ENCODE measurements at places on chromosomes 3 and 15.

DNA sequence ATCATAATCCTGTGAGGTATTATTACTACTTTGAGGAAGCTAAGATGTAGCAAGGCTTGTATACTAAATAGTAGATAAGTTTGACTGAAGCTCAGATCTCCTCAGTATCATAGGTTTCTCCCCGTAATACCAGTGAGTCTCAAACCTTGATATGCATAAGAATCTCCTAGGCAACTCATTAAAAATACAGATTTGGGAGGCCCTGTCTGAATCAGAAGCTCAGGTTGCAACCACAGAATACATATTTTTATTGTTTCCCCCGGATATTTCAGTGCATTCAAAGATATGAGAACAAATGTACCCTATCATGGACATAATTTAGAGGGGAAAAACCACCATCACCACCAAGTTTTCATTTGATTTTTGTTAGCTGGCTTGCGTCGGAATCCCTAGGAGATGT is 242.1 kb upstream of the C2CD4B start:
- H3K4me1 ChIP-seq, result no peaks in the 10 kb centered on the region
- H3K4me3 ChIP-seq, result no peak overlapping the region
- no peak for DNase-seq

DNA sequence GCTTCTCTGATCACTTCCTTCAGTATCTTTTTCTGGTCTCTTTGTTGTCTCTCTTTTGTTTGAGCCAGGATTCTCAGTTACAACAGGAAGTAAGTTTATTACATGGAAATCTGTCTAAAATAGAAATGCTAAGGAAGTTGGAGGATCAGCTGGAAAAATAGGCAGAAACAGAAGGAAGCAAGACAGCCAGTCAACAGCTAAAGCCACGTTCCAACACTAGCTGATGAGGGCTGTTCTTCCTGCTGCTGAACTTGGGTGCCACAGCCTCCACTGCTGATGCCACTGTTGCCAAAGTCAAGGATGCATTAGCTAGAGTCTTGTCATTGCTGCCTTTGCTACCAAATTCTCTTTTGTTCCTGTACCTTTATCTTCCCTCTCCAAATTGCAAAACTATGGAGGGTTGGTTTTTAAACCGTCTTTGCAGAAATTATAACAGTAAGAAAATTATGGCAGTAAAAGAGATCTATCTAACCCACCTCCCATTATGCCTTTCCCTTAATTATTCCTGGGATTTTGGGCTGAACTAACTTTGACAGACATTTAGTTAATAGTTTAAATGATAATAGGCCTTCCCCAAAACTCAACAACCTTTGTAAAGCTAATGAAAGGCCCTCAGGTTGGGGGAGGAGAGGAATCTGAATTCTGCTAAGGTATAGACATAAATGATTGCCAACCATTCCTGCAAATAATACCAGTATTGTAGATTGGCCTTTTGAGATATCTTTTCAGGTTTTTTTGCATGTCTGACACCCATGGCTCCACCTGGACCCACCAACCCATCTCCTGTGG is 27.4 kb upstream of the OR5K4 start:
- DNase-seq, result no peak
- H3K4me1 ChIP-seq, result no peaks in the 10 kb centered on the region
- H3K36me3 ChIP-seq, result no peaks in the 10 kb centered on the region
- H3K27ac ChIP-seq, result no peak overlapping the region
- no peaks in the 10 kb centered on the region for H3K27me3 ChIP-seq
- H3K4me3 ChIP-seq, result no peak overlapping the region

DNA sequence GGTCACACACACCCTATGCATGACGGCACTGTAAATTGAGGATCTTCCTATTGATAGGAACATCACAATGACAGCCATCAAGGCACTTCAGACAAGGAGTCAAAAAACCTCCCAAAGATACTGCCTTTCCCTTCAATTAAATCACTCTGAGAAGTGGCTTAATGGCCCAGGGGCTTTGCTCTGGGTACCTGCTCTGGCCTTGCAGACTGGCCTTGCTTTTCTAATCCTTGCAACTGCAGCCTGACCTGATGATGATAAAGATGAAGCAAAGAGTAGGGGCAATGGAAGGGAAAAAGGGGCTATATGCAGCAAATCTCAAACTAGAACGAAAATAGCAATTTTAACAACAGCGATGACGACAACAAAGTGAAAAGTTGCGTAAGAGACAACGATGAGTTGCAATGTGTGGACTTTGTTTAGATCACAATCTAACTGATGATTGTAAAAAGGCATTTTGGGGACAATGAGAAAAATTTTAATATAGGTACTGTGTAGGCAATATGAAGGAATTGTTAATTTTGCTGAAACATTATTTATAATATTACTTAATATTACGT is 14.6 kb downstream of the ADAMTS9 start:
- H3K36me3 ChIP-seq, result no peaks in the 10 kb centered on the region
- DNase-seq, result no peak
- H3K27ac ChIP-seq, result no peak overlapping the region

DNA sequence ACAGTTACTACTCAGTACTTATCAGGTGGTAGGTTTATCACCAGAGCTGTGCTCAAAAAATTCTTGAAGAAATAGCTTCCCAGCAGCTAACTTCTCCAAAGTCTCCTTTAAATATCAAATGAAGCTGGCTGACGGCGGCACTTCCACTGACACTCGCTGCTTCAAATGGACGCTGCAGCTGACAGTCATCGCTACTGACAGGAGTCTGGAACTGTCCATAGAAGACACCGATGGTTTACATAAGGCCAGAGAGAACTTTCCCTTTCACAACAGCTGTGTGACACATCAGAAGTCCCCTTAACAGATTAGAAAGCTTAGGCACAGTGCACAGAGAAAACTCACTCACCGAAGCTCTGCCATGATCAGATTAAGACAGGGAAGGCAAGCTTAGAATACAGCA is 270.2 kb downstream of the SHOX2 start:
- no peak overlapping the region for H3K4me3 ChIP-seq
- H3K36me3 ChIP-seq, result no peaks in the 10 kb centered on the region
- no peaks in the 10 kb centered on the region for H3K4me1 ChIP-seq
- no peaks in the 10 kb centered on the region for H3K27me3 ChIP-seq

GRCh38 chr3:135965129-135965505 is 411 bp upstream of the PPP2R3A start:
- H3K36me3 ChIP-seq, result no peaks in the 10 kb centered on the region
- H3K27me3 ChIP-seq, result no peaks in the 10 kb centered on the region
- peak overlapping the region; percentile 70 for H3K4me3 ChIP-seq
- no peak for DNase-seq

- H3K27me3 ChIP-seq, result no peaks in the 10 kb centered on the region
- no peaks in the 10 kb centered on the region for H3K4me1 ChIP-seq
- H3K36me3 ChIP-seq, result no peaks in the 10 kb centered on the region
- H3K4me3 ChIP-seq, result no peak overlapping the region
- DNase-seq, result no peak
Observed at GRCh38 chr3:14796403-14797077, 22.2 kb upstream of the FGD5 start.

- no peaks in the 10 kb centered on the region for H3K36me3 ChIP-seq
- H3K4me3 ChIP-seq, result no peak overlapping the region
- no peaks in the 10 kb centered on the region for H3K4me1 ChIP-seq
- H3K27ac ChIP-seq, result no peak overlapping the region
- no peaks in the 10 kb centered on the region for H3K27me3 ChIP-seq
Observed at GRCh38 chr3:50473768-50474167, 29.7 kb downstream of the CACNA2D2 start.

GRCh38 chr3:46986055-46986730 is 6.7 kb downstream of the NBEAL2 start:
- no peak overlapping the region for H3K27ac ChIP-seq
- no peak for DNase-seq
- no peak overlapping the region for H3K4me3 ChIP-seq

DNA sequence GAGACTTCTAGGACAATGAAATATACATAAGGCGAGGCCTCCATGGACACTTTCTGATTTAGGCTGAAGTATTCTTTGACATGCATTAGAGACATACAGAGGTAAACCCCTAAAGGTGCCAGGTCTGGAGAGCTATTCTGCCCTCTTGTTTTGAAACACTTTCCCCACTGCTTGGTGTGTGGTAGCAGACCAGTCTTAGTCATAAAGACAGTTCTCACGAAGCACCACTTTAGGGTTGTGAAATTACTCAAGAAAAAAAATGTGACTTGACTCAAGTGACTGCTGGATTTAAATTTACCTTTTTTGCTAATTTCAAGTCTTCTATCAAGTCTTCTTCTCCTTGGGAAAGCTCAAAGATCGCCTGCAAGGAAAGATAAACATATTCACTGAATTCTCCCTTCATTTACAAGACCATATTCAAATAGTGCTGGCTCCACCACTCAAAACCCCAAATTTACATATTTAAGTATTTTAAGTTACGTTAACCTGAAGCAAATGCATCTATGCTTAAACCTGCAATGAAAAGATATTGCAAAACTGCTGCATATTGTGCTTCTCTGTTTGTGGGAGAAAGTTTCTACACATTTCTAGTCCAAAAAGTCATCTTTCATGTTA is 48.4 kb downstream of the ARHGEF3 start:
- no peak for DNase-seq
- H3K27ac ChIP-seq, result no peak overlapping the region
- no peak overlapping the region for H3K4me3 ChIP-seq

DNA sequence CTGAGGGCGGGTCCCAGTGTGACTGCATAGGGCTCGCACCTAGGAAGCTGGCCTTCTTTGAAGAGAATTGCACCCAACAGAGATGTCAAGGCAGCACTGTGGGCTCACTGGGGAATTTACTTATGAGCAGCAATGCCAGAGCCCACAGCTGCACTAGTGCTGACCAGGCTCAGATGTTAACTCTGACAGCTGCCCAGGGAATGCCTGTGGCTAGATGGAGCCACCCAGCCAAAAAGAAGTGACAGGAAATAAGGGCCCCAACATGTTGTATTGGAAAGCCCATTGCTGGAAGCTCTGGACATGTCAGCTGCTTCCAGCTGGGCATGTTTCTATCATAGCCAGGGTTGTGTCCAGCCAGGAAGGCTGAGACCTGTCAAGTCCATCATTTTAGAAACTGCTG is 90.9 kb upstream of the ZNF280D start:
- no peak overlapping the region for H3K27ac ChIP-seq
- no peaks in the 10 kb centered on the region for H3K4me1 ChIP-seq
- no peak overlapping the region for H3K4me3 ChIP-seq

- H3K36me3 ChIP-seq, result no peaks in the 10 kb centered on the region
- no peaks in the 10 kb centered on the region for H3K27me3 ChIP-seq
- DNase-seq, result no peak
Observed at GRCh38 chr3:101868534-101869464, 19.5 kb downstream of the NFKBIZ start.

GRCh38 chr15:78878356-78878755 is 5.7 kb downstream of the MORF4L1 start:
- no peak overlapping the region for H3K4me3 ChIP-seq
- no peak for DNase-seq
- no peaks in the 10 kb centered on the region for H3K27me3 ChIP-seq
- H3K4me1 ChIP-seq, result peaks cover 10% of the 10 kb centered on the region
- no peak overlapping the region for H3K27ac ChIP-seq

DNA sequence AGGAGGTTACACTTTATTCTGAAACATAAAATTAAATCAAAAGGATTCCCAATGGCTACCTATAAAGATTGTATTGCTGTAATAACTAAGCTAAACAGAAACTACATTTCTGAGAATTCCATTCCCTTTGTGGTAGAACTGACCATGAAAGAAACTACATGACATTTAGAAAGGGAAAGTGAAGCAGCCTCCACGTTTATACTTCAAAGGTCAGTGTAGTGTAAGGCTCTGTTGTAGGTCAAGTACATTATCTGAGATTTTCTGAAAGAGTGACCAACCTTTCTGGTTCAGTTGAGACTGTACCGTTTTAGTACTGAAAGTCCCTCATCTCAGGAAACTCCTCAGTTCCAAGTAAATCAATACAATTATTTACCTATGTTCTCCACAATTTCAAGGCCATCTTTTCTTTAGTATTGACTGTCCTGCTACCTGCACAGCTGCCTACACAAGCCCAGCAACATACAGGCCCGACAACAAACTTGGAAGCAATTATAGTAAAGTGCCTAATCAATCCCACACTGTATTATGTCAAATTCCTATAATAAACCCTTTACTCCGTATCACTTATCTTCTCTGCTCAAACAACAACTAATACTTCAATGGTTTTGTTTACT is 343.0 kb downstream of the PLOD2 start:
- H3K4me1 ChIP-seq, result no peaks in the 10 kb centered on the region
- no peak for DNase-seq
- H3K27ac ChIP-seq, result no peak overlapping the region

DNA sequence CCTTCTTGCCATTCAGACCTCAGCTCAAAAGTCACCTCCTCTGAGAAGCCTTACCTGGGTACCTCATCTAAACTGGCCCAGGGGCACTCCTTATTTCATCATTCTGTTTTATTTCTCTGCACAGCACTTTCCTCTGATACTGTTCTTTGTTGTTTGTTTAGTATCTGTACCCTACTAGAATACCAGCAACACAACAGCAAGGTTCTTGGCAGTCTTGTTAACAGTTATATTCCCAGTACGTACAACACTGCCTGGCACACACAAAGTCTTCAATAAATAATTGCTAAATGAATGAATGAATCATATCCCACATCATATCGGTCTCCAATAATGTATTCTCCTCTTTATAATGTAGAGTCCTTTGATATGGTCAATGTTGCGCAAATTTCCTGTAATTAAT is 188.1 kb downstream of the FOXP1 start:
- no peak overlapping the region for H3K27ac ChIP-seq
- H3K4me1 ChIP-seq, result peaks cover 2% of the 10 kb centered on the region
- H3K36me3 ChIP-seq, result no peaks in the 10 kb centered on the region
- no peak overlapping the region for H3K4me3 ChIP-seq

DNA sequence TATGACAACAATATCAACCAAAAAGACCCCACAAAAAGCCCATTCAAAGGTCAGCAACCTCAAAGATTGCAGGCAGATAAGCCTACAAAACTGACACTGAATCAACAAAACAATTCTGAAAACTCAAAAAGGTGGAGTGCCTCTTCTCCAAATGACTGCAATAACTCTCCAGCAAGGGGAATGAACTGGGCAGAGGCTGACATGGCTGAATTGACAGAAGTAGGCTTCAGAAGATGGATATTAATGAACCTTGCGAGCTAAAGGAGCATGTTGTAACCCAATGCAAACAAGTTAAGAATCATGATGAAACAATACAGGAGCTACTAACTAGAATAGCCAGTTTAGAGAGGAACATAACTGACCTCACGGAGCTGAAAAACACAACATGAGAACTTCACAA is 20.4 kb upstream of the SLC25A38 start:
- no peaks in the 10 kb centered on the region for H3K36me3 ChIP-seq
- H3K4me1 ChIP-seq, result no peaks in the 10 kb centered on the region
- no peaks in the 10 kb centered on the region for H3K27me3 ChIP-seq

GRCh38 chr15:33068007-33068481 is 126.5 kb downstream of the FMN1 start:
- H3K27me3 ChIP-seq, result no peaks in the 10 kb centered on the region
- peak overlapping the region; percentile 3 for H3K4me3 ChIP-seq
- DNase-seq, result peak; percentile 65
- H3K27ac ChIP-seq, result peak overlapping the region; percentile 72

All from prostate gland (tissue), 2 donors.